A172 (cell line): ENCODE measurements at places on chromosomes 13 and 19. TPM values are rescaled to one million over a fixed set of nuclear protein-coding genes. Genes with fewer than 3 reads are reported as not detected.

GRCh38 chr19:40688987-40689338, 1.5 kb downstream of the NUMBL start:
- DNase-seq, result no peak

GRCh38 chr13:114127473-114128347, 4.7 kb downstream of the RASA3 start:
- no peak for DNase-seq

DNA sequence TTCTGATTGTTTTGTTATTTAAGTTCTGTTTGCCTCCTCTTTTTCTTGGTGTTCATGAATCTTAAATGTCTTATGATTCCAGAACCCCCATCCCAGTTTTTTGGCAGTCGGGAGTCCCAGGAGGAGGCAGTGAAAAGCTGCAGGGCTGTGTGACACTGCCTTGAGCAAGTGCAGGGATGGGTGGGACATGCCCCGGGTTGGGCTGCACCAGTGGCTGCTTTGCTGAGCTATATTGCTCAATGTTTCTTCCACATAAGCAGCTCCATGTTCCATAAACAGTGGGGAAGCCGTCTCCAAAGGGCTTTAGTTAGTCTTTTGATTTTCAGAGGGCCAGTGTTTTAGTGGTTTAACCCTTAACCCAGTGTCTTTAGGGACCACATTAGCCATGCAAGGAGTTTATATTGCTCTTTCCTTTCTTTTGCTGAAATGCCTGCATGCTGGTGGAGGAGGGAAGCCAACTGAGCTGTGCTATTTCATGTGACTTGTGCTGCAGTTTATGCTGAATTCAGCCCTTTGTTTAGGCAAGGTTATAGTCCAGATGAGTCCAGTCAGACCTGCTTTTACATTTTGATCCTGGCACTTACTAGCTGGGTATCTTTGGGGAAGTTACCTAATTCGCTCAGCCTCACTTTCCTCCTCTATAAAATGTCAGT, 13.1 kb downstream of the ATP8A2 start:
- DNase-seq, result no peak

OR7D2 gene
- not detected in 2 replicates for total RNA-seq

DNA sequence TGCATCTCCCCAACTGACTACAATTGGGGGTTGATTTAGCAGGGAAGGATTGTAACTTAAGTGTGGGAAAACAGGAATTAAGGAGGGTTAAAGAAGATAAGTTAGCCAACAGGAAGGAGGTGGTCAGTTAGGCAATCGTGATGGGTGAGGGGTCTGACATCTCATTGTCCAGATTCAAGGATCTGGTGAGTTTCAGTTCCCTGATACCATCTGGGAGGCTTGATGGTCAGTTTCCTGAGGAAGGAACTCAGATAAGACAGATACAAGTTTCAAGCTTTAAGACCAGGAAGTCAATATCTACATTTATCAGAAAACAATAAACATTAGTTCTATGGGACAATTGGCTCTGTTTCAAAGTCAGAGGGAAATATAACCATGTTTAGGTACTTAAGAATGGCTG, 601.8 kb downstream of the SLITRK6 start:
- DNase-seq, result no peak

DNA sequence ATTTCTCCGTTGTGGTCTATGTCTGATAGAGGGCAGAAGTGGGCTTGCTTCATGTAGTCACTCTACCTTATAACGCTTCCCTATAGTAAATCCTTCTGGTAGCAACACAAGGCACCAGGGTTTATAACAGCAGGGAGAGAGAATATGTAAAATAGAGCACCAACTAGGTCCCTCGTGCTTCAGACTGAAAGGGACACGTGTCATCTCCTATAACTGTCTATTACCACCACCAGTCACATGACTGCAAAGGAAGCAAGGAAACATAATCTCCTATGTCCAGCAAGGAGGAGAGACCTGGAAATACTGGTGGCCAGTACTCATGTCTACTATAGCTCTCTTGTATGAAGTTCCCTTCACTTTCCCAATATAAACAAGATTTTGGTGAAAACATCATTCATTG, 79.2 kb downstream of the SLAIN1 start:
- no peak for DNase-seq

DNA sequence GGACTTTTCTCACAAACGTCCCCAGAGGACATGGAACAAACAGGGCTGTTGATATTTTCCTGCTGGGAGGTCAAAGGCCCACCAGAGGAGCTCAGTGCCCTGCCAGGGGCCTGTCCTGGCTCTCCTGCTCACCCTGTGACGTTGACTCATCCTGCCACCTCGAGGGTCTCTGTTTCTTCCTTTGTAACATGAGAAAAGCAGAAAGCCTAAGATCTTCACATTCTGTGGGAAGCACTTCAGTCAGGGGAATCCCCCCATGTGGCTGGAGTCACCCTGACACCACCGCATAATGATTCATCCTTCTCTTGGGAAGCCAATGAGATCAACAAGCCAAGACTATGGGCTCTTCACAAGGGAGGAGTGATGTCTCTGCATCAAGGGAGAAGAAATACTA, 147.9 kb downstream of the KATNAL1 start:
- peak; percentile 91 for DNase-seq

DNA sequence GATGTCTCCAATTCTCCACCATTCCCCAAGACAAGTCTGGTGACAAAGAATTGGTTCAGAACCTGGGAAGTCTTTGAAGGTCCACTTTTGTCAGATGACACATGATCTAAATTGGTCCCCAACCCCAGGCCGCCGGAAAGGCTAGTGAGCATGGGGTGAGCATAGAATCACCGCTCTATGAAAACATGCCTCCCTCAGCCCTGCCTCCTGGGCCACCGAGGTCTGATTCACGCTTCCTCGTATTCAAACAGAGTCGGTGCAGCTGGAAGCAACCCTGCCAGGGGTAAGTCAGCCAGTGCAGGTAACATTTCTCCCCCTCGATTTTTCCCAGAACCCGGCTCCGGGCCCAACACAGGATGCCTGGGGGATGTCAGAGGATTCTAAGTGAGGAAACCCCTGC, 33.9 kb upstream of the KLF2 start:
- DNase-seq, result no peak

DNA sequence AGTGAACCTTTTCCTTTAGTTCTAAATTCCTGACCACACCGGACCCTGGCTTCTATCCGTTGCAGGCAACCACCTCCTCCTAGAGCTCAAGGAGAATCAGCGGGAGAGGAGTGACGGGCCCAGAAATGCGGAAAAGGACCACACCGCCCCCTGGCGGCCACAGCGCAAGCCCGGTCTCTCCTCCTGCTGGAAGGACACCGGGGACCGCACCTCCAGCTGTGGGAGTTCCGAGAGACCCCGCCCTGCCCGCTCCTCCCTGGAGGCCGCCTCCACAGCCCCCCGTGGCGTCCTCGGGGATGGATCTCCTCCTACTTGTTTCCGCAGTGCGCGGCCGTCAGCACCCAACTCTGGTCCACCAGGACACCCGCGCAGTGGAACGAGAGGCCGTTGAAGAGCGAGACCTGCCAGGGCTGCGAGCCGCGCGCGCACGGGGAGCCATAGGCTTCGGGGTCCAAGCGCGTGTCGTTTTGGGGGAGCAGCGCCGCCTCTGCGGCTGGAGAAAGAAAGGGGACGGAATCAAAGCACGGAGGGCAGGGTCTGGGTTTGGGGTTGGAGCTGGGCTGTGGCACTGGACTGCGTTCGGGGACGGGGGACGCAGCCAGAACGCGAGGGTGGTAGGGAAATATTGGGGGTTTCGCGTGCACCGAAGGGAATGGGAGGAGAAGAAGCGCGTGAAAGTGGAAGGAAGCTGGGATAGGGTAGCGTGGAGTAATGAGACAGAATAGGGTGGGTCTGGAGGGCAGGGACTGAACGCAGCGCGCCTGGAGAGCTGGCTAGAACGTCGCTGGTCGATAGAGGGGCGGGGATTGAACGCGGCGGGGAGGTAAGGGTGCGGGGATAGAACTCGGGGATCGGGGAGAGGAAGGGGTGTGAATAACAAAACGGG, 2.5 kb downstream of the KLK10 start:
- DNase-seq, result no peak

SHISA7 gene
- not detected in 2 replicates for total RNA-seq

CELF5 gene
- total RNA-seq, result not detected in 2 replicates

GRCh38 chr19:8151767-8152035, 2.3 kb upstream of the FBN3 start:
- no peak for DNase-seq

CCDC194 gene
- not detected in 2 replicates for total RNA-seq

GRCh38 chr13:42214446-42214845, 57.5 kb upstream of the AKAP11 start:
- DNase-seq, result peak; percentile 36
